ENCODE measurements at places on chromosomes 16 and 17.

- peak; percentile 52 for DNase-seq
Measured at GRCh38 chr16:12188061-12188934, 211.8 kb downstream of the SNX29 start.

- DNase-seq, result no peak
Measured at GRCh38 chr17:31158746-31159377, 64.1 kb downstream of the NF1 start.

GRCh38 chr17:72122765-72123529, 2.1 kb downstream of the SOX9 start:
- DNase-seq, result no peak

GRCh38 chr17:67620636-67621035, 97.1 kb upstream of the NOL11 start:
- DNase-seq, result no peak

- no peak for DNase-seq
Measured at GRCh38 chr17:39925282-39926134, 1.9 kb downstream of the ORMDL3 start.

DNA sequence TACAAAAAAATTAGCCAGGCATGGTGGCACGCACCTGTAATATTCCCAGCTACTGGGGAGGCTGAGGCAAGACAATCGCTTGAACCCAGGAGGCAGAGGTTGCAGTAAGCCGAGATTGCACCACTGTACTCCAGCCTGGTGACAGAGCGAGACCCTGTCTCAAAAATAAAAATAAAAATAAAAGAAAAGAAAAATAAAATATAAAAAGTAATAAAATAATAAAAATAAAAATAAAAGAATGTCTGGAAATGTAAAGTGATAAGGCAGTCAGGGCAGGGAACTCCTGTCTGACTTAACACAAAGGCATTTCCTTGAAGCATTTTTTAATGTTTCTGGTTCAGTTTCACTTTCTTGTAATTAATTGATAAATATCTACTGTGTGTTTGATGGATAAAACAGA, 34.7 kb upstream of the DNAJA2 start:
- no peak for DNase-seq

GRCh38 chr17:77832180-77832560, 126.3 kb upstream of the TNRC6C start:
- DNase-seq, result no peak

DNA sequence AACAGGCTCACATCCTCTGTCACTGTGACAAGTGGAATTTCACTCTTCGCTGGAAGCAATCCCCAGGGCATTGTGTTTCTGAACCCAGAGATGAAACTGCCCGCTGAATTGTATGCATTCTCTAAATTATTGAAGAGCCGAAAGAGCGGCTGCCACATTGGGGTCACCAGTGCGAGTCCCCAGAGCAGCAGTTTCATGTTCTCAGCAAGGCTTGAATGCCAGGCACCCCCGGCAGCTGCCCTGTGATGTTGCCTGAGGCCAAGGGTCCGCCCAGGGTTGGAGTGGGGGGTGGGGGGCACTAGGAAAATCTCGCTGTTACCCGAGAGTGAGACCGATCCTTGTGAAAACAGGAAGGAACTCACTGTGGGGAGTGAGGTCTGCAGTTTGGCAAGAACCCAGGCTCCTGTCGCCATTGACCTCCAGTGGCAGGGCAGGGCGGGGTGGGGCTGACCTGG, 20.7 kb upstream of the BCAR1 start:
- DNase-seq, result no peak

- no peak for DNase-seq
Measured at GRCh38 chr17:56918916-56919315, 5.1 kb upstream of the TRIM25 start.

DNA sequence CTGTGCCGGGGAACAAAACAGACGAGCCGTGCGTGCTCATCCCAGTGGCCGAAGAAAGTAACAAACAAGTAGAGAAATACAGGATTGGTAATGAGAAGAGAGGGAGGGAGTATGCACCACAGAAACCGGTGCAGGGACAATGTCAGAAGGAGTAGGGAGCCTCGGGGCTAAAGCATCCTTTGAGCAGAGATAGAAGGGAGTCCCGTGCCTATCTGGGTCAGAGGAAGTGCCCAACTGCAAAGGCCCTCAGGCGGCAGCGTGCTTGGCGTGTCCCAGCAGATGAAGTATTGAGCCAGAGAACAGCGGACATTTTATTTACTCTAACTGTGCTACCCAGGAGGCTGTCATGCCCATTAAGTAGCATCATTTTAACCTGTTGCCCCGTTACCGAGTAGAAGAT, 114.9 kb upstream of the CACNG5 start:
- DNase-seq, result no peak

GRCh38 chr17:69969897-69970296, 105.1 kb upstream of the KCNJ16 start:
- no peak for DNase-seq

DNA sequence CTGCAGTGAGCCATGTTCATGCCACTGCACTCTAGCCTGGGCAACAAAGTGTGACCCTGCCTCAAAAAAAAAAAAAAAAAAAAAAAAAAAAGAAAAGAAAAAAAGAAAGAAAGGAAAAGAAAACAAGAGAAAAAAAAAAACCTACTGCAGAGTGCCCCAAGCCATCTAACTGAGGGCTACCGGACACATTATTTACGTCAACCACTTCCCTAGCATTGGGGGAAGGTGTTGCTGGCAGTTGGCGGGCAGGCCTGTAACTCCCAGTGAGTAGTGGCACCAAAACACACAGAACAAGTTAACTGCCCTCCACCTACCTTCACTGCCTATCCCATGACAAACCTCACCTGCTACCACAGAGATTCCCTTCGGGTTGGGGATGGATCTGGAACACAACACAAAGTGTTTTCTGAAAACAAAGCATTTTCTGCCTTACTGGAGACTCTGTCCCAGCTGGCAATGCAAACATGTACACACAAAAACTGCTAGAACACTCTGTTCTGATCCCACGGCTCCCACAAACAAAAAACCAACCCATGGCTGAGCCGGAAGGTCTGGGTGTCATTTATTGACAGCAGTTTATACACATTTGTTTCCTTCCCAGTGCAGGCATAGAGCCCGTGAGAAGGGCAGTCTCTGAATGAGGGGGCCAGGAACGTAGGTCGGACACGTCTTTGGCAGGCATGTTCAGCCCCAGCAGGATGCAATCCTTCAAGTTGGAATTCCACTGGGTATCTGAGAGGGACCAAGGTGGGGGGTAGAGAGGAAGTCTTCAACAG, 11.0 kb downstream of the PHB1 start:
- no peak for DNase-seq

GRCh38 chr16:11235703-11235991, 20.4 kb downstream of the SOCS1 start:
- peak; percentile 65 for DNase-seq

- peak; percentile 54 for DNase-seq
Measured at GRCh38 chr17:7855660-7856010, 769 bp downstream of the TMEM88 start.

DNA sequence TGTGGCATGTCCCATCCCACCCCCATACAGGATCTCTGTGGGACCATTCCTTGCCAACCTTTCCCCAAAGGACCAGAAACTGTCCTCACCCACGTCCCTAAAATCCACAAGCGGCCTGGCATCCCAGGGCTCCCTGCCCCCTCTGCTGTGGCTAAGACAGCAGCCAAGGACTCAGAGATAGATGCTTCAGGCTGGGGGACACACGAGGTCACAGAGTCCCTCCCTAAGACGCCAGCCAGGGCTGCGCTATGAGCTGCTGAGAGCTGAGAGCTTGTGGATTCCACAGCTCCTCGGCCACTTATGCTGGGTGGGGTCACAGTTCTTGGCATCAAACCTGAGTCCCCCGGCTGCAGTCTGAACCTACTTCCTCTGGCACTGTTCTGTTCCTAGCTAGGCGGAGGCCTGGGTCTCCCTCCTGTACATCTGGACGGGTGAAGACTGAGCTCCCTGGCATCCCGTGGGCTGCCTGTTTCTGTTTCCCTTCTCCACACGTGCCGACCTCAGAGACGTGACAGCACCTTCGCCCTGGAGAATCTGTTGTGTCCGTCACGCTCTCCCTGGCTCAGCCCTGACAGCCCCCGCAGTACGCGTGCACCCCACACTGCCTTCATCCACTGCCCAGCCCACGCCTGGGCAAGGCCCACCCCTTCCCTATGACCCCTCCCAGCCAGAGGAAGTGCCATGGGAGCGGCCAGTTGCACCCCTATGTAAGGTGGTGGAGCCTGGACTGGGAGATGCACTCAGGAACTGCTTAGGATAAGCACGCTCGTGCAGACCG, 61.2 kb downstream of the ENGASE start:
- no peak for DNase-seq

GRCh38 chr17:44781551-44782325, 22.9 kb downstream of the ADAM11 start:
- no peak for DNase-seq

DNA sequence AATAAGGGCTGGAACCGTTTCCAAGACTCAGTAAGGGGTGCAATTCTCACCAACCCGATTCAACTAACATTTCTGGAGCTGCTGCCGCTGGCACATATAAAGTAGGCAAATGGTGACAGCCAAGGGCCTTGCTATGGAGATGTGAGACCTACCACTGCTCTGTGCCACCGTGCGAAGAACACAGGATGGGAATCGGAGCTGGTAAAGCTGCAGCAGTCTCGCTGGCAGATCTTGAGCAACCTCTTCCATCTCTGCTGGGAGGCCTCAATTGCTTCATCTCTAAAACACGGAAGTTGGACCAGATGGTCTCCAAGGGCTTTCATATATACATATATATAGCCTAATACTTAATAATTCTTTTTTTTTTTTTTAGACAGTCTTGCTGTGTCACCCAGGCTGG, 128.9 kb upstream of the RCVRN start:
- DNase-seq, result no peak

GRCh38 chr16:54285414-54286089, 1.0 kb downstream of the IRX3 start:
- DNase-seq, result no peak

DNA sequence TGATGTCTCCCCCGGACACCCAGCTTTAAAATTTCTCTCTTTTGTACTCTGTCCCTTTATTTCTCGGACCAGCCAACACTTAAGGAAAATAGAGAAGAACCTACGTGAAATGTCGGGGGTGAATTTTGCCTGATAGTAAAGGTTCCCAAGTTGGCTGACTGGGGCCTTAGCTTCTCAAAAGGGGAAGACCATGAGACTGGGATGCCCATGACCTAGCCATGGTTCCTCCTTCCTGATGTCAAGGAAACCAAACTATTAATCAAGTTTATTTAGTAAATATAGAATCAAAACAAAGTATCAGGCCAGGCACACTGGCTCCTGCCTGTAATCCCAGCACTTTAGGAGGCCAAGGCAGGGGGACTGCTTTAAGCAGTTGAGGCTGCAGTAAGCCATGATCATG, 2.4 kb upstream of the EIF1 start:
- DNase-seq, result no peak

DNA sequence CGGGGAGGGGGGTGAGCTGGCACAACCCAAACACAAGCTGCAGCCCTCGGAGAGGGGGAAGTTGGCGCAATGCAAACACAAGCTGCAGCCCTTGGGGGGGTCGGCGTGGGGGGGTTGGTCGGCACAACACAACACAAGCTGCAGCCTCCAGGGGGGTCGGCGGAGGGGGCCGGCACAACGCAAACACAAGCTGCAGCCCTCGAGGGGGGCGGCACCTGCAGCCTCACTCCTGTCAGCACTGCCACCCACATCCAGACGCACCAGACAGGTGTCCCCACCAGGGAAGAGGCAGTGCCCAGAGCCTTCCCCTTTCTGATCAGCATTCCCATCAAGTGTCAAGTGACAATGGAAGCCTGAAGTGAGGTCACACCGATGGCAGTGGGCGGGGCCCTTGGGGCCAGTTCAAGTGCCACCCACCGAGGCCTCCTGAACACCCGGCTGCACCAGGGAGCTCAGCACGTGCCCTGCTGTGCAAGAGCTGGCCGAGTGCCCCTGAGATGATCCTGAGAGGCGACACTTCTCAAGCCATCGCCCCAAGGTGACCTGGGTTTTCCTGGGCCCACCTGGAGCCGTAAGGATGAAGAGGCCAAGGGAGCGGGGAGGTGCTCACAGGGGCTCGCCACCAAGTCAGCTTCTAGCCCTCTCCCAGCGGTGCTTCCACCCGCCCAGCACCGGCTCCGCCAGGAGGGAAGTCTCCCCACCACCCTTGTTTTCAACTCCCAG, 59.3 kb downstream of the KLHDC4 start:
- no peak for DNase-seq

GRCh38 chr17:28563475-28563874, 7.8 kb downstream of the PIGS start:
- DNase-seq, result no peak

DNA sequence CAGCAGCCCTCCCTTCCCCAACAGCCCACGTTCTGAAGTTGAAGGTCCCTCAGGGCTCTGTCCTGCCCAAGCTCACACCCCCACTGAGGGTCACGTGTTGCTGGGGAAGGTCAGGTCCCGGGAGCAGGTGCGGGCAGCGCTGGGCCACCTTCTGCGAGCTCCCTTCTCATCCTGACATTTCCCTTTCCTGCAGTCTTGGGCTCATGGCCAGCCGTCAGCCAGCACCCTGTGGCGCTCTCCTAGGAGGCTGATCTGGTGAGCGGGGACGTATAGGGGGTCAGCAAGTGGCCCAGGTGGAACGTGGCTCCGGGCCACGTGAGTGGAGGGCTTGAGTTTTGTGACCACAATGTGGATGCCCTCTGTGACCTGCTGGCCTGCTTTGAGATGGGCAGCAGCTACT, 73.4 kb downstream of the RAP1GAP2 start:
- no peak for DNase-seq

DNA sequence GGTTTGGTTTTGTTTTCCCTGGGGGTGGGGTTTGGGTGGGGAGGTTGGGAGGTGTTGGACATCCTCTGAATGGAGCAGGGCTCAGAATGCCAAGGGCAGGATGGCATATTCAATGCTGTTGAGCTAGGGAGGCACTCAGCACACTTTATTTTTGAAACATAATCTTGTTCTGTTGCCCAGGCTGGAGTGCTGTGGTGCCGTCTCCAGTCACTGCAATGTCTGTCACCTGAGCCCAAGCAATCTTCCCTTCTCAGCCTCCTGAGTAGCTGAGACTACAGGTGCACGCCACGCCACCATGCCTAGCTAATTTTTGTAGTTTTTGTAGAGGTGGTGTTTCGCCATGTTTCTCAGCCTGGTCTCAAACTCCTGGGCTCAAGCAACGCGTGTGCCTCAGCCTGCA, 186.1 kb downstream of the RPTOR start:
- no peak for DNase-seq

GRCh38 chr17:40936437-40936971, 942 bp downstream of the KRT23 start:
- DNase-seq, result no peak

DNA sequence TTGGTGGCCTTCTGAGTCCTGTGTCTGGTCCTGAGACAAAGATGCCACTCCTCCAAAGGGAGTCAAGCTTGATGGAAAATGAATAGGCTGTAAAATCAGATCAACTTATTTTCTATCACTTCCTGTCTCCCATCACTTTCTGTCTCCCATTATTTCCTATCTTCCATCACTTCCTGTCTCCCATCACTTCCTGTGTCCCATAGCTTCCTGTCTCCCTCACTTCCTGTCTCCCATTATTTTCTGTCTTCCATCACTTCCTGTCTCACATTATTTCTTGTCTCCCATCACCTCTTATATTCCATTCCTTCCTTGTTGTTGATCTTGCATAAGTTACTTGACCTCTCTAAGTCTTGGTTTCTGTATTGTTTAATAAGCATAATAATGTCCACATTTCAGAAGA, 418.5 kb upstream of the EEF2KMT start:
- DNase-seq, result no peak

Measured in left lobe of liver (tissue), 2 donors.